ENCODE measurements at places on chromosomes 6 and 20.

DNA sequence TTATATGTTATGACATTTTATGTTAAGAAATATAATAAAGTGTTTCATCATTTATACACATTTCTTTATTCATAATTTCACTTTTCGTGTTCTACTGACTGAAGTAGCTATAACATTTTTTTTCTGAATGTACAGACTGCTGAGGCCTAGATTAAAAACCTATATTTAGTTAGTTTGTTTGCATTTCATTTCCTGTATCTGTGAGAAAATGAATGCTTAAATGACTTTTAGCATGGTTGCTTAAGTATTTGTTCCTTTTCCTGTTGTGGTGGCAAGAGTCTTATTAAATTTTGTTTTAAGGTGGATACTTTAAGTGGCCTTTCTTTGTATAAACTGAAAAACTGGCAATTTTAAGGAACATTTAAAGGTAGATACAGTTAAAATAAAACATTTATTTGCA lies 779.7 kb upstream of the MAN1A1 start:
- no peak for DNase-seq

- no peak for DNase-seq
These were observed 568.5 kb upstream of the ID4 start for GRCh38 chr6:19268718-19269117.

- DNase-seq, result no peak
These were observed 91.3 kb upstream of the MAP3K7 start for GRCh38 chr6:90678049-90678779.

DNA sequence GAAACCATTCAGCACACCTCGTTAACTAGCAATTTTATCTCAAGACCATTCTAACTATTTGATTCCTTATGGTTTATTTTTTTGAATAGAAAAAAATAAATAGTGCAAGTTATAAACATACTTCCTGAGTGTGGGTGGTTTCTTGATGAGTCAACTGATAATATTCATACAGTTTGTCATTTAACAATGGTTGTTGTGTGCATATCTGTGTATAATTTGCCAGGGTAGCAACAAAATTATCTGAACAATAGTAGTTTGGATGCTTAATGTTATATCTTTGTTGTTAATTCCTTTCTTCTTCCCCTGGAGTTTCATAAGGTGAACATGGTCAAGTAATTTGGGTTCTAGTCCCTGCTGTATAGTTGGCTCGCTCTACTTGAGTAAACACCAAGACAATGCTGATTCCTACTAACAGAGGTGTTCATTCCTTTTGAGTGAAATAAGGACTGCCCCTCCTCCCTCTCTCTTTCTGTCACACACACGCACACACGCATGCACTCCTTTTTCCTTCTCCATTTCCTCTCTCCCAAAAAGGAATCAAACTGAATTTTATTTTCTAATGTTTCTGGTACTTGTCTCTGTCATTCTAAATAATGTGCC lies 938.1 kb upstream of the EPHA7 start:
- no peak for DNase-seq

DNA sequence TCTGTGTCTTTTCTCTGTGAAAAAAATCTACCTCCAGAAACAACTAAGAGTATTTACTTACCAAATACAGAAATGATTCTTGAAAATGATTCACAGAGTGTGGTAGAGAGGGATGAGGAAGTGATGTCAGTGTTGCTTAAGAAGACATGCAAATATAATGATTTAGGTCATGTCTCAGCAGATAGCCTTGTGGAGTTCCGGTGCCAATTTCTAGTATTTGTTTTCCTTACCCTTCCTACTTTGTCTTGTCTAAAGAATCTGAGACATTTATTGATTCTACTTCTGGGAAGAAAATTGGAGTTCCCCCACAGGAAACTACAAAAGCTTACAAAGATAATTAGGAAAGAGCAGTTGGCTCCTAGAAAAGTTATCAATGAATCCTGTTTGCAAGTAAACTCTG lies 68.8 kb downstream of the GJA1 start:
- no peak for DNase-seq

GRCh38 chr20:62463651-62464424 lies 12.0 kb downstream of the GATA5 start:
- DNase-seq, result no peak

Data from stimulated activated CD8-positive, alpha-beta memory T cell treated with anti-CD3 and anti-CD28 coated beads, Interleukin-15, amount 100 ng/mL, for 1 hour (primary cell).